ENCODE measurements at places on chromosomes 5 and 9.

GRCh38 chr9:91424403-91425176 lies 958 bp upstream of the NFIL3 start:
- peak; percentile 82 for DNase-seq

- DNase-seq, result no peak
Measured at GRCh38 chr5:89181546-89181945, 298.6 kb upstream of the MEF2C start.

GRCh38 chr5:159163027-159163700 lies 46.2 kb downstream of the RNF145 start:
- no peak for DNase-seq

DNA sequence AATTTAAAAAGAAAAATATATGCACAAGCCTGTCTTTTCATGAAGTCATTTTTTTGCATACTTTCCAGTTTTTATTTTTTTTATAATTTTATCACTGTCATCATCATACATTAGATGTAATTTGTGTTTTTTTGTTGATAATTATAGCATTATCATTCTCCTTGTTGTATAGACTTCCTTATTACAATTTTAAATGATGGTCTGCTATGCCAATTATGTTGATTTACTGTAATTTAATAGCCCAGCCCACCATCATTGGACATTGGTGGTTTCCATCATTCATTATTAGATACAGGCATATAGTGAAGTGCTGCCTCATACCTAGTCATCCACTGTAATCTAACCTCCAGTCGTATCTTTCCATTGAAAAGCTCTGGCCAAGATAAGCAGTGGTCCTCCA lies 3.8 kb upstream of the TJP2 start:
- no peak for DNase-seq

- no peak for DNase-seq
Measured at GRCh38 chr5:153350175-153350883, 140.1 kb upstream of the GRIA1 start.

DNA sequence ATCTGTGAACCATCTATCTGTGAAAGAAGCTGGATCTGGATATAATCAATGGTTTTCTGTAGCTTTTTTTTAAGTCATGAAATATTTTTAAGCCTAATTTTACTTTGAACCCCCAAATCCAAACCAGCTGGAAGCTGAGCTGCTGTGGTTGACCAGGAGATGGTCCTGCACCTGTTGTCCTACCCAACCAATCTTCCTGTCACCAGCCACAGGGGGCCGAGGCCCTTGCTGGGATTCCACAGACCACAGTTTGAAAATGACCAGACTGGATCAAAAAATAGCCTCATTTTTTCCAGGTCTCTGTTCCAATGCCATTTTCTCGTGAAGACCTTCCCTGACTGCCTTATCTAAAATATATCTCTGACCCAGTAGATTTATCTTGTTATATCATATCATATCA lies 200.6 kb downstream of the SGCD start:
- no peak for DNase-seq

GRCh38 chr9:129879103-129879699 lies 43.9 kb downstream of the USP20 start:
- no peak for DNase-seq

DNA sequence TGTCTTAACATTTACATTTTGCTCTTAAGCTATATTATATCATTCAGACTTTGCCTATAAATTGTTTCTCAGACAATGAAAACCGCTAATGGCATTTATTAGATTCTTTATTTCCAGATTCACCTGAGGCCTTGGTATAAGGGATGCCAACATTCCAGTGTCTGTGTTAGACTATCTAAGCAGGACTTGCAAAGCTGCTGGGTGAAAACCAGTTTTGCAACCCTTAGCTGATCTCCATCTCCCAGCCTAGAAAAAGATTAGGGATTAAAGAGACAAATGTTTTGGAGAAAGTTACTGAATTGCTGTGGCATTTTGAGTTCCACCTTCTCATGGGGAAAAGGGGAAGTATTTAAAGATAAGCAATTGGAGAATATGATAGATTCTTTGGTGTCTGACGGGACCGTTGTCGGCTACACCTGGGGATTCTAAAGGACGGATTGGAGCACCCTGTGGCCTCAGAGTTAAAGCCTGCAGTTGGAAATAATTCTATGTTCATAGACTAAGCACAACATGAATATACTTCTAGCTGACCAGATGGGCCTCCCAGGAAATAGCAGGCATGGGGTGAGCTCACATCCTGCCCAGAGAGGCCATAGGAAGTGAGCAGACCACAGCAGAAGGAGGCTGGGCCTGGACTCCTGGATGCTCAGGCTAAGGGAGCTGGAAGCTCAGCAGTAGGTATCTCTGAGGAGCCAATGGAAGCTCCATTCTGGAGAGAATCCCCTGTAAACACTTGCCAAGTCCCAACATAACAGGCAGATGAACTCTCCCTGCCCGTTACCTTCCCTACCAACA lies 21.8 kb downstream of the ENTREP1 start:
- DNase-seq, result no peak
